ENCODE measurements at places on chromosomes 6 and 20. TPM values are rescaled to one million over a fixed set of nuclear protein-coding genes. Genes with fewer than 3 reads are reported as not detected.

Gene CLDN20
- total RNA-seq: not detected

Gene FKBP1C
- total RNA-seq: 1.4 TPM

Gene GPRC6A
- total RNA-seq: not detected

Gene COL21A1
- not detected for total RNA-seq

Gene IYD
- not detected for total RNA-seq

Gene IPCEF1
- total RNA-seq: 13.0 TPM

Gene HLA-B
- 2,691 TPM for total RNA-seq

Gene ERVFRD-1
- not detected for total RNA-seq

Gene UBE2J1
- total RNA-seq: 31.7 TPM

Gene FAM135A
- 6.0 TPM for total RNA-seq

Gene POLR3F
- 16.0 TPM for total RNA-seq

Gene LY6G5C
- total RNA-seq: 3.1 TPM

Gene CAGE1
- 0.13 TPM for total RNA-seq

Gene SLC52A3
- not detected for total RNA-seq

Gene FAM50B
- 8.5 TPM for total RNA-seq

Gene CAP2
- not detected for total RNA-seq

Gene C20orf204
- 2.1 TPM for total RNA-seq

Gene SEC63
- total RNA-seq: 80.7 TPM

Gene POFUT1
- total RNA-seq: 82.1 TPM

Gene GPR63
- 1.7 TPM for total RNA-seq
